CD4-positive, CD25-positive, alpha-beta regulatory T cell (primary cell): ENCODE measurements at places on chromosomes 1 and 21. TPM values are rescaled to one million over a fixed set of nuclear protein-coding genes. Genes with fewer than 3 reads are reported as not detected.

The POU2F1 gene
- 35.3 TPM for total RNA-seq

The IRF6 gene
- 0.86 TPM for total RNA-seq

The LCE1B gene
- total RNA-seq = not detected

The ICOSLG gene
- total RNA-seq = 22.6 TPM

GRCh38 chr1:230303822-230304221 is 122.3 kb downstream of the PGBD5 start:
- no peak for DNase-seq

DNA sequence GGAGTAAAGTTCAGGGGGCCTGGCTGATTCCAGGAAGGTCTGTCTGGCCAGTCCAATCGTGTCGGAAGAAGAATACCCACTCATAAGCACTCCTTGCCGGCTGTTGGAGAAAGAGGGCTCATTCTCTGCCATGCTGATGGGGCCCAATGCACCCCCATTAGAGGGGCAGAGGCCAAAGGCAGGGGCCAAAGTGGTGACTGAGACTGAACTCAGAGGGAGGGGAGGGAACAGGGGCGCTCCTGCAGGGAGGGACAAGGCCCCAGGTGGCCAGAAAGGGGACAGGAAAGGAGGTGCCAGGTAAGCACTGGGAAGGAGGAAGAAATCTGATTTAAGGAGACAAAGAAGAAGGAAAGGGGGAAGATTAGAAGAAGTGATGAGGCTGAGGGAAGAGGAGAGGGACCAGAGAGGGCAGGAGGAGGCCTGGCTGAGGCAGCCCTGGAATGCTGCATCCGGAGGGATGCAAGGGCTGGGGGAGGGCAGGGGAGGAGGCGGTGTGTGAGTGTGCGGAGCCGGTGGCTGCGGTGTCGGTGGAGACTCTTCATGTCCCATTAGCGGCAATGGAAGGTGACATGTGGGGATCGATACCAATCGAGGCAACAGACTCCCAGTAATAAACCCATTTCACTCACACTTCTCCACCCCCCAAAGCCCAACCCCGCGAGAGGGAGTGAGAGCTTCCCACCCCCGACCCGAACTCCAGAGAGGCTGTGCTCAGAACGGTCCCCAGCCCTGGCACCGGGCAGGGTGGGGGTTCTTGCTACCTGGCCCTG is 12.0 kb upstream of the ETV3L start:
- DNase-seq = no peak

DNA sequence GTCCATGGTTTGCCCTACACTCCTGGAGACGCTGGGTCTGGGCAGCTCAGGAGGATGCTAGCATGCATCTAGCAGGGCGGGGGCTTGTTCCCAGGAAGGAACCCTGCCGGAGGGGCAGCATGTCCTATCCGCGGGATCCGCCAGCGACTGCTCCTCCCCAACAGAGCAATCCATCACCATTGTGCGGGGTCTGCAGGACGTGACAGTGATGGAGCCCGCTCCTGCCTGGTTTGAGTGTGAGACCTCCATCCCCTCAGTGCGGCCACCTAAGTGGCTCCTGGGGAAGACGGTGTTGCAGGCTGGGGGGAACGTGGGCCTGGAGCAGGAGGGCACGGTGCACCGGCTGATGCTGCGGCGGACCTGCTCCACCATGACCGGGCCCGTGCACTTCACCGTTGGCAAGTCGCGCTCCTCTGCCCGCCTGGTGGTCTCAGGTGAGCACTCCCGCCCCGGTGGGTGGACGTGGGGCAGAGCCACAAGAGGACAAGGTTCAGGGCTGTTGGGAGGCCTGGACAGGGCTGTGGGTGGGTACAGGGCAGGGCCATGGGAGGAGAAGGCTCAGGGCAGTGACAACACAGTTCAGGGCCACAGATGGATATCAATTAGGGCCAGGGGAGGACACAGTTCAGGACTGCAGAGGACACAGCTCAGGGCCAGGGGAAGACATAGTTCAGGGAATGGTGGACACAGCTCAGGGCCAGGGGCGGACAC is 71.3 kb downstream of the OBSCN start:
- DNase-seq = no peak

GRCh38 chr1:51729824-51730301 is 113.0 kb downstream of the OSBPL9 start:
- no peak for DNase-seq

DNA sequence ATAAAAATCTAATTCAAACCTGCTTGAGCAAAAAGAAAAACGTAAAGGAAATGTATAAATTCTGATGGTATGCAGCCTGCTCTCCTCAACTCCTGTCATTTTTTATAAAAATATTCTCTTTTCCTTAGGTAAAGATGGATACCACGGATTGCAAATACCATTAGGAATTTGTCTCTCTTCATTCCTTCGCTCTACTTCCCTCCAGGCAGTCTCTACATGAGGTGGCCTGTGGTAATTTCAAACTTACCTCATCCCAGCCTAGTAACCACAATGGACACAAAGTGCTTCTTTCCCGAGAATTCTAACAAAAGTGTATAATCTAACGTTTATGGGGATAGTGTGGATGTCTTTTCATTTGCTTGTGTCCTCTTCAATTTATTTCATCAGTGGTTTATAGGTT is 239.5 kb upstream of the LRRC7 start:
- DNase-seq = no peak

- no peak for DNase-seq
These were observed 10.0 kb downstream of the PROX1 start for GRCh38 chr1:213997772-213998107.

DNA sequence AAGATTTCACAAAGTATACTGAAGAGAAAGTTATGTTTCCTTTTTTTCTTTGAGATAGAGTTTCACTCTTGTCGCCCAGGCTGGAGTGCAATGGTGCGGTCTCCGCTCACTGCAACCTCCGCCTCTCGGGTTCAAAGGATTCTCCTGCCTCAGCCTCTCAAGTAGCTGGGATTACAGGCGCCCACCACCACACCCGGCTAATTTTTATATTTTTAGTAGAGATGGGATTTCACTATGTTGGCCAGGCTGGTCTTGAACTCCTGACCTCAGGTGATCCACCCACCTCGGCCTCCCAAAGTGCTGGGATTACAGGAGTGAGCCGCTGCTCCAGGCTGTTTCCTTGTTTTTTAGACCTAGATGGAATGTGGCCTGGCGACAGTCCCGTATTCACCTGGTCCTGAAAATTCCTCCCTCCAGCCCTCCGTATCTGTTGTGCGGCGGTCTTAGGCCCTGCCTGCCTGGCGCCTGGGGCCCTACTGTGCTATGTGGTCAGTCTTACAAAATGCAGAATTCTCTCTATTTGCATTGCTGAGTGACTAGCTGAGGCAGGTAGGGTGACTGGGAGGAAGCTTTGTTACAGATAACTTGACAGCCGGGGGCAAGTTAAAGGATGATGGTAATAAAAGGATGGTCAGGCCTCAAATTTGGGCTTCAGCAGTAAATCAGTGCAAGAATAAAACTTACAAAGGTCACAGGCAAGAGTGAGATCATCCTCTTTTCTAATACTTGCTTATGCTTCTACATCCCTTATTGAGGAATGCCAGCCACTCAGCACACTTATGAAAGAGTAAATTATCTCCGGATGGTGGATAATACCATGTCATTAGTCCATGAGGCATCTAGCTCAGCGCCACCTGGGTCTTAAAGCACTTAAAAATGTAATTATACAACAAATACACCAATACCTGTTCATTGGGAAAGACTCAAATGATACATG is 30.3 kb downstream of the PARK7 start:
- DNase-seq = no peak
